ENCODE measurements at places on chromosomes 13 and 19.

GRCh38 chr13:31909864-31910551 is 121.6 kb upstream of the FRY start:
- peak; percentile 72 for DNase-seq

DNA sequence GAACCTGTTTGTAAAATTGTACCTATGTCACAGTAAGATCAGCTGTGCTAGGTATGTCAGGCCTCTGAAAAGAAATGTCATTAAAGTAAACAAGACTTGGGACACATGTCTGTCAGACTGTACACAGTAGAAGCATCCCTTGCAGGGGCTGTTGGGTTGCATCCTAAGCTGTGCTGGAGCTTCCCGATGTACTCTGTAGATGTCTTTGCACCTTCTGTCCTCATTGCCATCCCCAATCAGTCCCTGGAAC is 48.7 kb upstream of the GPR183 start:
- DNase-seq = no peak

DNA sequence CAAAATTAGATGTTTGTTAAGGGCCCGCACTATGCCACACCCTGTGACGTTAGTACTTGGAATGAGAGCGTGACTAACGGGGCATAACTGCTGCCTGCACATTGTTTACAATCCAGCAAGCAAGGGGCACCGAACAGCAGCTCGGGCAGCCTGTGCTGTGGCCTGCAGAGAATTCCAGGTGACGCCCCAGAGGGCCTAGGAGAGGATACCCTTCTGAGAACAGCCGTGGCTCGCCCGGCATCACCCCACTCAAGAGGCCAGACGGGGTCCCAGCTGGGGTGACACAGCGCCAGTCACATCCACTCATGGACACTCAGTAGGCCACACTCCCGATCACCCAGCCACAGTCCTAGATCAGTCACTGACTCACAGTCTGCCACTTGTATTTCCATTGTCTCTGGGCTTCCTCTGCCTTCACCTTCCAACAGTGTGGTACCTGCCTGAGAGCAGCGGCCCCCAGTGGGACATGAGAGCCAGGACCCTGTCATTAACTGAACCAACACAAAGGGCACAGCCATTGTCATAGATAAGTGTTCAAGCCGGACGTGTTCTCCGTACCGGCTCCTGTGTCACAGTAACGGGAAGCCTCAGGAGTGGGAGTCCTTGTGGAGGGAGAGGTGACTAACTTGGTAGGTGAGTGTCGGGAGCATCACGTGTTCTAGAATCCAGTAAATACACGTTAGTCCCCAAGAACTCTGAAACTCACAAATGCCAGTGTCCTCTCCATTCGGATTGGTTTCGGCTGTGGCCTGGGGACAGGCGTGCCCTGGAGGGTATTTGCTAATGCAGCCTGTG is 7.5 kb downstream of the ZNF331 start:
- DNase-seq = no peak

DNA sequence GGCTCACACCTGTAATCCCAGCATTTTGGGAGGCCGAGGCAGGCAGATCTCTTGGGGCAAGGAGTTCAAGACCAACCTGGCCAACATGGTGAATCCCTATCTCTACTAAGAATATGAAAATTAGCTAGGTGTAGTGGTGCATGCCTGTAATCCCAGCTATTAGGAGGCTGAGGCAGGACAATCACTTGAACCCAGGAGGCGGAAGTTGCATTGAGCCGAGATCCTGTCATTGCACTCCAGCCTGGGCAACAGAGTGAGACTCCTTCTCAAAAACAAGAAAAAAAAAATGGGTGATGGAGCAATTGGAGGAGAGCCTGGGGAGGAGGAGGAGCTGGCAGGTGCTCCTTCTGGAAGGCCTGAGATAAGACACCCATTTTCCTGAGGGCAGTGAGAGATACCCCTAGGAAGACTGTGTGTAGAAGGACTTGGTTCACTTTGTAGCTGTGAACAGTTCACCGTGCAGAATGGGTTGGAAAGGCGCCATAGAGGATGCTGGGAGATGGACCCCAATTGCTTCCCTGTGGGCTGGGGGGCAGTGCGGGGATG is 8.7 kb upstream of the CARM1 start:
- no peak for DNase-seq

- DNase-seq = no peak
These were observed 2.4 kb downstream of the APOC2 start for GRCh38 chr19:44948237-44948636.

DNA sequence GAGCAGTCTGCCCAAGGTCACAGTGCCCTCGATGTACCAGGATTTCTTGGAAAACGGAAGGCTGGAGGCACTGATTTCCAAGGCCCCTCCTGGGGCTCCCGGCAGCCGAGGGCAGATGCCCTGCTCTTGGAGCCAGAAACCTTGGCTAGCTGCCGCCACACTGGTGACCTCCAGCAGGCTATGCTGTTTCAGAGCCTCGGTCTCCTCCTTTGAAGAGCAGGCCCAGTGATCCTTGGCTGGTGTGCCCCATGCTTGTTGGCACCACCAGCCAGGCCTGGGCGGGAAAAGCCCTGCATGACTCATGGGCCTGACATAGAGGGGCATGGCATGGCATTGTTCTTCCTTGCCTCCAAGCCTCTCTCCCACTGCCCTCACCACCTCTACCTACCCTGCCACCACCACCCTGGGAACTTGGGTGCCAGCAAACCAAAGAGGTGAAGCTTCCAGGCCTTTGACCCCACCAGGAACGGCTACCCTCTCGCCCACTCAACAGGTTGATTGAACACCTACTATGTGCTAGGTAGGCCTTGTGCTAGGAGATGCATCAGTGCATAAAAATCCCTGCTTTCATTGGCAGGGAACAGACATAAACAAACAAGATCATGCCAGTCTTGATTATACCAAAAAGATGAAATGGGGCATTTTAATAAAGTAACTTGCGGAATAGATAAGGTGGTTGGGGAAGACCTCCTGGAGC is 1.6 kb upstream of the CLEC11A start:
- no peak for DNase-seq

DNA sequence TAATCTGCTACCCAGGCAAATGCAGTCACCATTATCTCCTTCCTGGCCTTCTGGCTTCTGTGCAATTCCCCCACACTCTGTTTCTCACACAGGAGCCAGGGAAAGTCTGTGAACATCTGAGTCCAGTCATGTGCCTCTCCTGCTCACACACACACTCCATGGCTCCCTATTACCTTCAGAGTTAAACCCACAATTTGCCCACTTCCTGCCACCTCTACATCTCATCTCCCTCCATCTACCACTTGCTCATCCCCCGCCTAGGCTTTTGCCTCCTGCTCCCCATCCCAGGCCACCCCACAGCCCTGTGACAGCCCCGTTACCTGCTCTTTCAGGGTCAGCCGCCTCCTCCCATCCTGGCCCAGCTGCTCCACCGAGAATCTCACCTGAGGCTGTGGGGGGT is 13.5 kb downstream of the IL12RB1 start:
- no peak for DNase-seq

DNA sequence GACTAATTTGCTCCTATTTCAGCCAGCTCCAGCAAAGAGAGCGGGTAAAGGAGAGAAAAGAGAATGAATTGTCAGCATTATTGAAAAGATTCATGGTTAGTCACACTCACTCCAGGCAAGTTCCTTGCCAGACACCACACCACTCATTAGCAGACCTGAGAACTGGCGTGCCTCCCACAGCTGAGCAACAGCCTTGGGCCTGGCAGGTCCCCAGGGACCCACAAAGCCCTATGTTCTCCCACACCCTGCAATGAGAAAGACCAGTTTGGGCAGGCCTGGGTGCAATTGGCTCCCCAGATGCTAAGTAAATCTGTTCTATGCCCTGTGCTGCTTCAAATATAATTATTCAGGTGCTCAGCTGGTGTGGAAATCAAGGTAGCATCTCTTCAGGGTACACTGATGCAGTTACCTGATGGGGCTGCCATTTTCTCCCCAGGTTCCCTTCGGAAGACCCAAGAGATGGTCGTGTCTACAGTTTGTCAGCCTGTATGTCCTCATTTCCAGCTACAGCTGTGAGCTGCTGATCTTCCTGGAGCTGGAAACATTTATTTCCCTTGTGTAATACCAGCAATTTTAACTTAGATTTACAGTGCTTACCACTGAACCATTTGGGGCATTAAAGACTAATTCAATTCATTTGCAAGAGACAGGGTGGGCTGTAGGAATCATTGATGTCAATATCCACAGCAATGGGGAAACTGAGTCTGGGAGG is 405.0 kb downstream of the COG6 start:
- peak; percentile 20 for DNase-seq

DNA sequence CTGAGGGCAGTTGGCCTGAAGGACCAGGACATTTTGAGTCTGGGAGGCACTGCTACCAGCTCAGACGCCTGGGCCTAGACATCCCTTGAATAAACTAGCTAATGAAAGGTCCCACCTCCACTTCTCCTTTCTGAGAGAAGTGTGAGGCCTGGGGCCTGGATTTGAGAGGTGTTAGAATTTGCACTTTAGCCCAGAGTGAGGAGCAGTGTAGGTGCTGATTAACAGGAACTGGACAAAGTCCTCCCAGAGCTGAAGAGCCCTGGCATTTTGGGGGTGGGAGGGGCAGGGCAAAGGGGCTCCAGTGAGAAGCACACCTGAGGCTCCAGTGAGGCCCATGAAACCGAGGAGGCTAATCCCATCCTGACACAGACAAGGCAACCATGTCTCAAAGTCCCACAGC is 15.2 kb upstream of the SLC1A5 start:
- DNase-seq = no peak

DNA sequence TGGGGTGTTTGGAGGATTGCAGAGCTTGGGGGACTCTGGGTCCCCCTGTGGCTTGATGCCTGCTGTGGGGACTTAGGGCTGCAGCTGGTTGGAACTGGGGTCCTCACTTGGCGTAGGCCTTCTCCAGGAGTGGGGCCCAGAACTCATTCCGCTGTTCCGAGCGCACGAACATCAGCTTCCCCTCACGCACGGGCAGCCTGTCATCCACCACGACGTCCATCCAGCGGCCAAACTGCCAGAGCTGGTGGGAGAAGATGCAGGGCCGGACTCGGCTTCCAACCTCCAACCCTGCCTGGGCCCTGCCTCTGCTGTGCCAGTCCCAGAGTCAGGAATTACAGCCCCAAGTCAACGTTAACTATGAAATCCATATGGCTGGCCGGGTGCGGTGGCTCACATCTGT is 2.6 kb downstream of the CAPN12 start:
- no peak for DNase-seq

GRCh38 chr19:16589917-16590316 is 17.7 kb upstream of the SLC35E1 start:
- DNase-seq = peak; percentile 34

DNA sequence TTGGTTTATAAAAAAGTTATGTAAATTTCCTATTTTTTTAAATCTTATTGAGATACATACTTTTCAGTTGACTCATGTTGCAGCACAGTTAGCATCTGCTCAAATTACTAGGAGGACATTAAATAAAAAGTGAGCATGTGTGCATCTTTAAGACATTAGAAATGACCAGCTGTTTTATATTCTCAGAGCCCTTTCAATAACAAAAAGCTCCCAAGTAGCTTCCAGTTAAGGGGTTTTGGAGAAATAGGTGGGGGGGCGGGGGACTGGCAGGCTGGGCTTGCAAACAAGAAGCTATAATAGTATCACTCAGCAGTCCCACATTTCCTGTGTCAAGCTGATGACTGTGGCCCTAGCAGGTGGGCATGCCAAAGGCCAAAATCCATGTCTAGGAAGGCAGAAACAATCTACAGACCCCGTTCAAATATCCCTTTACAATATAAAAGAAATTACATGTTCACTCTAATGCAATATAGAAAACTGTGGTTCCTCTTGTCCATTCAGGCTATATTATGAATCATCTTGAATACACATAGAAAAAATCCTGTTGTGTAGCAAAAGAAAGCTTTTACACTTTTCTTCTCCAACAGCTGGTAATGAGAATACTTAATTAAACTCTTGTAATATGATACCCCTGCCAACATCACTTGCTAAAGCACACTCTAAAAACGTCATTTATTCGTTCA is 1713.2 kb upstream of the SLC10A2 start:
- DNase-seq = peak; percentile 95

DNA sequence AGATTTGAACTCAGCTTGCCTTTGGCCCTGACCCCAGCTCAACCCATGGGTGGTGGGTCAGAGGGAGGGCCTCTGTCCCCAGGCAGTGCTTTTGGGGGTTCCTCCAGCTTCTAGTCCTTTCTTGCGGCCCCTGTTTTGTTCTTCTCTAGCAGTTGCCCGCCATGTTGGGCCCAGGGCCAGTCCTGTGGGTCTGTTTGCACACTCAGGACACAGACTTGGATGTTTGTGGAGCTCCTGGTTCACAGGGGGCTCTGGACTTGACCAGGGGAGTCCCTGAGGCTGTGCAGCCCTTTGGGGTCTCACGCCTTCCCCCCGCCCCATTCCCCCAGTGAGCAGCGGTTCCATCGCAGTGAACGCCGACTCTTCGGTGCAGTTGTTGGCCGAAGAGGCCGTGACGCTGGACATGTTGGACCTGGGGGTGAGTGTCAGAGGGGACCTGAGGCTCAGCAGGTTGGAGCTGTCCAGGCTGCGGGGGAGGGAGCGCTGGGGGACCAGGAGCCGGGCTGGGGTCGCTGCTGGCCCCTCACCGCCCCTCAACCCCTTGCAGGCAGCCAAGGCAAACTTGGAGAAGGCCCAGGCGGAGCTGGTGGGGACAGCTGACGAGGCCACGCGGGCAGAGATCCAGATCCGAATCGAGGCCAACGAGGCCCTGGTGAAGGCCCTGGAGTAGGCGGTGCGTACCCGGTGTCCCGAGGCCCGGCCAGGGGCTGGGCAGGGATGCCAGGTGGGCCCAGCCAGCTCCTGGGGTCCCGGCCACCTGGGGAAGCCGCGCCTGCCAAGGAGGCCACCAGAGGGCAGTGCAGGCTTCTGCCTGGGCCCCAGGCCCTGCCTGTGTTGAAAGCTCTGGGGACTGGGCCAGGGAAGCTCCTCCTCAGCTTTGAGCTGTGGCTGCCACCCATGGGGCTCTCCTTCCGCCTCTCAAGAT is 2.5 kb downstream of the ATP5F1D start:
- peak; percentile 77 for DNase-seq

- DNase-seq = no peak
These were observed 7.3 kb downstream of the LRRC8E start for GRCh38 chr19:7895565-7895964.

- DNase-seq = no peak
These were observed 134.0 kb downstream of the COG6 start for GRCh38 chr13:39789451-39789850.

DNA sequence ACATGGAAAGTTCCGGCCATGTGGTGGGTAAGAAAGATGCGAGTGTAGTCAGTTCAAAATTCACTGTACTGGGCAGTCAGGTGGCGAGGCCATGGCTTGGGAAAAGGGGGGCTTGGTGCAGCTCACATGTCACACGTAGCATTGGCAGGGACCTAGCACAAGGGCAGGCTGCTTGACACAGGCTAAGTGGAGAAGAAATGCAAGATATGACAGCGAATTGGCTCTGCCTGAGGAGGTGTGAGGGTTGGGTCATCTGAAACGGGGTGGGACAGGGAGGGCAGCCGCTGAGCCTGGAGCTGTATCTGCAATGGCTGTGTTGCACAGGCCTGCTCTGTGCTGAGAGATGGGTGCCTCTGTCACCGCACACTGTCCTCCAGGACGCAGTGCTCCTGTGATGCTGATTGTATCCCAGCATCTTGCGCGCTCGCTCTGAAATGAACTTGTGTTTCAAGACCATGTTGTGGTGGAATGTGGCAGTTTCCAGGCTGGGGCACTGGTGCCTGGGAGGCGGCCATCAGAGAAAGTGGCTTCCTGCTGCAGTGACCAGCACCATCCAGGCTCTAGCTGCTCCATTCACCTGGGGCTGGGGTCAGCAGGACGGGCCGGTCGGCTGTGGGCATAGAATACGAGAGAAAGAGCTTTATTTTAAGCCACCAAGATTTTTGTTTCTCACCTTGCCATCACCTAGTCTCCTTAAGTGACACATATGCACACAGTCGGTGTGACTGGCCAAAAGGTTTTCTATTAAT is 70.3 kb downstream of the TEX29 start:
- DNase-seq = no peak

Measured in NCI-H524 (cell line).